Foreskin fibroblast (primary cell): ENCODE measurements at places on chromosomes 2 and 18.

GRCh38 chr2:168593713-168594112 lies 137.6 kb downstream of the CERS6 start:
- DNase-seq = peak; percentile 32

DNA sequence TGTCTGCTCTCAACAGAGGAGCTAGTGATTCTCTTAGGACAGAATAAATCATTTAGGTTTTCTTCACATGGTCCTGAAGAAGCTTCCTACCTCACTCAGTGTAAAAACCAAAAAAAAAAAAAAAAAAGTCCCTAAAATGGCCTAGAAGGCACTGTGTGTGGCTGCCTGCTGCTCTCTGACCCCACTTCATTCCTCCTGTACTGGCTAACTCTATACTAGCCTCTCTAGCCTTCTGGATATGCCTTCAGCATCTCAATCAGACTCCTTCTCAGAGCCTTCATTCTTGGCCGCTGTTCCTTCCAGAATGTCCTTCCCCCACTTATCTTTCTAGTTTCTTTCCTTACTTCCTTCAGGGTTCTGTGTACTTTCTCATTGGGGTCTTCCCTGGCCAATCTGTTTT lies 82.1 kb downstream of the CERS6 start:
- no peak for DNase-seq

GRCh38 chr2:141929331-141930252 lies 201.2 kb downstream of the LRP1B start:
- peak; percentile 63 for DNase-seq

GRCh38 chr2:42999856-43000241 lies 207.5 kb upstream of the HAAO start:
- no peak for DNase-seq

DNA sequence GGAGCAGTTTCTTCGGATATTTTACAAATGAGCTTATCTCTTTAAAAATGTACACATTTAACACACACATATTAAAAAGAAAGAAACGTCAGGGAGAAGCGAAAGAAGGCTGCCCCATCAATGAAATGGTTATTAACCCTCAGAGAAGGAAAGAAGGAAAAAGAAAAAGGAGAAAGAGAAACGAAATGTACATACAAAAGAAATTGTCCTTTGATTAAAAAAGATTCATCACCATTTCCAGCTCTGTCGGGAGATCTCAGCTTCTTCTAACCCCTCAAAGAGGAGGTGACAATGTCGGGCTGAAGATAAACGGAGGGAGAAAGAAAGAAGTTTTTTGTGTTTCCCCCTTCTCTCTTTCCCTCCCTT lies 1.5 kb downstream of the IKZF2 start:
- DNase-seq = no peak

DNA sequence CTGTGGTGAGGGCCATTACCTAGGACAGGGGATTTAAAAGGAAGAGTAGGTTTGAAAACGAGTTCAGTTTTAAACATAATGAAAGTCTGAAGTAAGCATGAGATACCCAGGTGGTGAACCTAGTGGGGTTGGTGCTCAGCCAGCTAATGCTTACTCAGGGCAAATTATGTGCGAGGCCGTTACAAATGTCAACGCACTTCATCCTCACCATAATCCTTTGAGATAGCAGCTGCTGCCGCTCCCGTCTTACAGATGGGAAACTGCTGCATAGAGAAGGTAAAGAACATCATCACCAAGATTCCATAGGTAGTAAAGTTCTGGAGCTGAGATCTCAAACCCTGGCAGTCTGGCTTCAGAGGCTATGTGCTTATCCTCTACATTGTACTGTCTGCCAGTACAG lies 209.0 kb downstream of the DYM start:
- DNase-seq = no peak

GRCh38 chr2:32464431-32464830 lies 107.6 kb downstream of the BIRC6 start:
- DNase-seq = peak; percentile 33

GRCh38 chr18:79548077-79548450 lies 131.5 kb upstream of the CTDP1 start:
- no peak for DNase-seq

DNA sequence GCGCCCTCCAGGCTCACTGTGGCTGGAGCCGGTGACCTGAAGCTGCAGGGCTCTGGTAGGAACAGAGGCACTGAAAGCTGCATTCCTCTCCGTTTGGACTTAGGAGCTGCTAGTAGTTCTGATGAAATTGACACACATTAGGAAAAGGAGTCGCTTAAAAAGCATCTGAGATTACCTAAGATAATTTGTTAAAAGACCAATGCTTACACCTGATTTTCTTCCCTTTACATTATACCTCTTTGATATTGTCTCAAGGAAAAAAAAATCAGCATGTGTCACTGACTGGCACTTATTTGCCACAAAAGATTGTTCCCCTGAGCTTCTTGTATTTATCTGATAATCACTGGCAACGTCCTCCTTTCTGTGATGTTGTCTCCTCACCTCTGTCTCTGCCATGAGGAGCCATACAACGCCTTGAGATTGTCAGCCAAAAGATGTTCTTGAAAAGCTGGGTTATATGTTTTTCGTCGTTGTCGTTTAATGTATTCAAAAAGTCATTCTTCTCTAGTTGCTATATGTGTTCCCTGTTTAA lies 618 bp upstream of the CHN1 start:
- no peak for DNase-seq

DNA sequence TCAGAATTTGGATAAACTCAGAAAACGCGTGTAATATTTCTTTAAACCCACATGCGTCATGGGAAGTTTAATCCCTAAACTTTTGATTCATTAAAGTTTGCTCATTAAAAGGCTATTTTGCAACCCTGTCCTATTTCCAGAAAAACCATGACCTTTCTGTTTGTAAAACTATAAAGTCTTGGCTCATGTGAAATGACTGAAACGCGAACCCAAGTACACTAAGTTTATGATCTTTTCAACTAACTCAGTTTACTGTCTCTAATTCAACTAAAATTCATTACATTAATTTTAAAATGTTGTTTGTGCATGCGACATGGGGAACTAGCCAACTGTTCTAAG lies 3.9 kb upstream of the RPL31 start:
- DNase-seq = peak; percentile 39

DNA sequence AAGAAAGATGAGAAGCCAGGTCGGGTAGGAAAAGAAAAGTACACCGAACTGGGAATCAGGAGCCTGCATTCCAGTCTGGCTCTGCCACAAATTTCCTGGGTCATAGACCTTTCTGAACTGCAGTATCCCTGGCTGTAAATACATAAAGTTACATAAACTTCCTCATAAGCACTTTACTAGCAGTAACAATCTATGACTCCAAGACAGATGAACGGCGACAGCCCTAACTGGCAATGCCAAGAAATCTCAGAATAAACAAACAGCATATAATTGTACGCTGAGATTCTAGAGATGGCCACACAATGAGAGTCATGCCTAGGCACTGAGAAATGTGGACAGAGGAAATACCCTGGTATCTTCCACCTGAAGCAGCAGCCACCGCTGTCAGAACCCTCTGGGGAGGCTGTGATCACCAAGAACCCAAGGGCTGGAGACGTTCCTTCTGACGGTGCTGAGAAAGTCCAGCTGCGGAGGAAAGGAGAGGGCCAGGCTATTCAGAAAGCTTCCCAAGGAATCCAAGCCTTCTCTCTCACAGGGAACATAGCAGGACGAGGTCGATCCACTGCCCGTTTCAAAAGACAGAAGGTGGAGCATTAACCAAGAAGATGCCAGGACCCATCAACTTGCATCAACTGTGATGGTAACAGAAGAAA lies 89.3 kb upstream of the SLC66A3 start:
- DNase-seq = no peak

- DNase-seq = no peak
Measured at GRCh38 chr2:164882276-164882675, 40.7 kb upstream of the COBLL1 start.

DNA sequence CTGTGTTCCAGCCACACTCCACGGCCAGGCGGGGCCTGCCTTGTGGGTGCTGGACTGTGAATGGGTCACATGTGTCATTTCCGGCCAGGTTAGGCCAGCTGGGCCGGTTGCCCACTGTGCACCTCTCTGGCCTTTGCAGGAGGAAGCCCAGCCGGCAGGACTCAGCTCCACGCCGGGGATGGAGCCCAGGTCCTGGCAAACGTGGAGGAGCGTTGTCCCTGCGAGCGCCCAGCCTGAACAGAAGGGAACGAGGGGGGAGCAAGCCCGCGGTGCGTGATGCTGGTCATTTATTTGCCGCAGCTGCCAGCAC lies 152.9 kb downstream of the PXDN start:
- DNase-seq = no peak

GRCh38 chr18:70982292-70982691 lies 693.4 kb downstream of the SOCS6 start:
- DNase-seq = no peak
